ENCODE measurements at places on chromosomes 5 and 9.
A peak's percentile ranks its signal among the peaks of the same experiment; 100 is the strongest.

GRCh38 chr5:157518963-157519362 lies 56.6 kb downstream of the ADAM19 start:
- no peak for DNase-seq

DNA sequence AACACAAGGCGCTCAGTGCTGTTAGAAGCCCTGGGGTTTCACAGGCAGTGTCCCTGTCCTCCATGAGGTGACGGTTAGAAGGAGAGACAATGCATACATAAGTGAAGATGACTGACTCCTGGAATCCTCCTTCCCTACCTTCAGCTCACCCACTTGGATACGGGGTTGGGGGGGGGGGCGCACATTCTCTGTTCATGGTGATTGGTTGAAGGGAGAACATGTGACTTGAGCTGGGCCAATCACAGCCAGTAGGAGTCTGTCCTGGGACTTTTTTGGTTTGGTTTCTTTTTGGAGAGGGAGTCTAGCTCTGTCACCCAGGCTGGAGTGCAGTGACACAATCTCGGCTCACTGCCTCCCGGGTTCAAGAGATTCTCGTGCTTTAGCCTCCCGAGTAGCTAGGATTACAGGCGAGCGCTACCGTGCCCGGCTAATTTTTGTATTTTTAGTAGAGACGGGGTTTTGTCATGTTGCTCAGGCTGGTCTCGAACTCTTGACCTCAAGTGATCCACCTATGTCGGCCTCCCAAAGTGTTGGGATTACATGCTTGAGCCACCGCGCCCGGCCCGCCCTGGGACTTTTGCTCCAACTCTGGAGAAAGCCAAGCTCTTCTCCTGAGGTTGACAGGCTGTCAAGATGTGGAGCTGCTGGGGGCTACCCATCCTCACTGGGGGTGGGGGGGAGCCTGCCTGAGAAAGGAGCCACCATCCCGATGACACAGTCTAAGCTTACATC lies 30.8 kb downstream of the SH3PXD2B start:
- DNase-seq = no peak

- DNase-seq = no peak
These were observed 53.4 kb downstream of the SLC22A5 start for GRCh38 chr5:132422720-132423437.

GRCh38 chr9:129597355-129598088 lies 23.4 kb downstream of the C9orf50 start:
- DNase-seq = no peak

DNA sequence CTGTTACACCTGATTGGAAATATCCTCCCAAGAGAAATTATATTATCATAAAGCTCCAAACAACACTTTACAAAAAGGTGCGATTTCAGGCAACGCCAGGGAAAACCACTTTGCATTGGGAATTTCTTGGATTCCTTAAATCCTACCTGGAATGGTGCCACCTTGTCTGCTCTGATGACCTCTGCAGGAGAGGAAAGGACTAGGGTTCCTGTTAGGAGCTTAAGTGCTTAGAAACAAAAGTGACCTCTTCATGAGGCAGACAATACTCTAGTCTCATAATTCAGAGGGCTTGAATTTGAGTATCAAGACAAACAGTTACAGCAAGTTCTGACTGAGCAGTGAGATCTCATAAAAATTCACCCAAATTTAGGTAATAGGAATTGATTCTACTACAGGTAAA lies 33.9 kb upstream of the GLIS3 start:
- DNase-seq = no peak

DNA sequence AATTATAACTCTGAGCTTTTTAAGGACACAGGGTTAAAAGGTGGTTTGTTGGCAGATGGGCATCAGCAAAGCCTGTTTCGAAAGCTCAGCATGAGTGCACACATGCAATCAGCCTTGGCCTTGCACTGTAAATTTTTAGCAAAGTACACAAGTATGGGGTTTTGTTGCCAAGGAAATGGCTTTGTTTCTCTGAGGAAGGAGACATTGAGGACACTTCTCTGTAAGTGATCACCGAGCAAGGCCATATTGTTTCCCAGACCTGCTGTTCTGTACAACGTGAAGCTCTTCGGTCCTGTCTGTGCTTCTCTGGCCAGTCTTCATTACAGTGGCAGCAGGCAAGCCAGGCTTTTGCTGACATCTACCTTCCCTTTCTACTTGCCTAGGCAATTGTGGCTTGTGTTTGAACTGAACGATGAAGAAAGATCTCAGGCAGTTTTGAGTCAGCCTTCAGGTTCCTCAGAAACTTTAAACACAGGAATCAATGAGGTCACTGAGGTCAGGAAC lies 27.9 kb upstream of the GLRX start:
- no peak for DNase-seq

DNA sequence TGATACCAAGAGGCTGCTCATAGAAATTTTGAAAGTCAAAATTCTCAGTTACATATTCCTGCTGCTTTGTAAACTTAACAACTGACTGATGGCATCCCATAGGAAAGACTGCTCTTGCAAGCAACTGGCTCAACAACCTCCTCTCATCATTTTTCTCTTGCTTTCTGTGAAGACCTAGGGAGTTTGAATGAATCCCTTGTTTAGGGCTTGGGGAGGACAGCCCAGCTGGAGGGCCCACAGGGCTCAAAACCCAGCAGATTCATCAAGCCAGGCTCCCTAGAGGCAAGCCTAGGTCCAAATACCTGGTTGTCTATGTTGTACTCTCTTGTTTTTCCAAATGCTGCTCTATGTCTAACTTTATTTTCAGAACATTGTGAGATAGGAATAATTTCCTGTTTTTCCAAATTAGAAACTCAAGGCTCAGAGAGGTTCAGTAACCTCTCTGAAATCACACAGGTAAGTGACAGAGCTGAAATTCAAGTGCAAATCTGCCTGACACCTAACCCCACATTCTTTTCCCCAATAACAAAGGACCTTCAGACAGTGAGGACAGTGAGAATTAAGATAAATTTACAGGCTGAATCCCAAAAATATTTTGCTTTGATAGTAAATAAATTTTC lies 558.9 kb upstream of the KLF4 start:
- DNase-seq = no peak

DNA sequence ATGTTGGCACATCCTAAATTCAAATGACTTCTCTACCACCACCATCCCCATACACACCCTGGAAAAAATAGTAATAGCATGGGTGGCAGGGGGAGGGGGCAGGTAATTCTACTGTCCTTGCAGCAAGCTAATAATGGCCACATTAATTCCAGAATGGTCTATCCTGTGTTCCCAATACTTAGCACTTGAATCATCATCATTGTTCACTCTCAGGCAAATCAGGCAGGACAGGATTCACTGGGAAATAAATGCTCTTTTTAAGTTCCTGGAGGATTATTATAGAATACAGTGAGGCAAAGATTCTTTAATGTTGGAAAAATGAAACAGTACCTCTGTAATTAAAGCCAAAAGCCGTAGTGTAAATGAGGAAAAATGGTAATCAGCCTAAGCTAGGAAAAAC lies 254.5 kb downstream of the ARRDC3 start:
- DNase-seq = no peak

- no peak for DNase-seq
These were observed 375.7 kb upstream of the PRR16 start for GRCh38 chr5:120088412-120088811.

DNA sequence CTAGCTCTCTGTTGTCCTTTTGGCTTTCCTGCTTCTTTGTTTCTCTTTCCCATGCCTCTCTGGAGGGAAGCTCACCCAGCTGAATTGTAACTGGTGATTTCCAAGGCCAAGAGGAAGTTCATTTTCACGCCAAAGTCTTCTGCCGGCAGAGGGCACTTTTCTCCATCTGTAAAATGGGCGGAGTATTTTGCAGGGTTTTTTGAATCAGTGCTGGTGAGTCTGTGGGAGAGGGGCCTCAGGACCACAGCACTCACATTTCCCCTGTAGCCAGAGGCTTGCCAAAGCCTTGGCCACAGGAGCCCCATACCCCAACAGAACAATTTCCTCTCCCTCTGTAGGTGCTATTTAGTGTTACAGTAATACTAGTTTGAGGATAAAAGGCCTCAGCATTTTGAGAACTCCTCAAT lies 42.3 kb upstream of the MATR3 start:
- DNase-seq = no peak

DNA sequence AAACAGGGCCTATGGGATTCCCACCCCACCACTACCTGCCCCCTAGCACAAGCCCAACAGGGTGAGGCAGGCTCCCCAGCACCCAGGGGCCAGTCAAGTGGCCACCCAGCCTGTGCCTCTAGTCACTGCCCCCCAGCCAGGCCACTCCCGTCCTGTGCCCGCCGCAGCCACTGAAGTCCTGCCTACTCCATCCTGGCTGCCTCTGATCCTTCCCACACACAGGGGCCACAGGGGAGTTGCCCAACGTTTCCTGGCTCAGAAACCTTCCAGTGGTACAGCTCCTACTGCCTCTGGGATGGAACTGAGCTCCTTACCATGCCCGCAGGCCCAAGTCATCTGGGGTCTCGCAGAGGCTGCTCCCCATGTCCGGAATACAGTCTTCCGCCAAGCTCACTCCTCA lies 70.2 kb upstream of the STXBP1 start:
- DNase-seq = no peak

- no peak for DNase-seq
These were observed 275.6 kb upstream of the SLC30A5 start for GRCh38 chr5:68818057-68818695.

DNA sequence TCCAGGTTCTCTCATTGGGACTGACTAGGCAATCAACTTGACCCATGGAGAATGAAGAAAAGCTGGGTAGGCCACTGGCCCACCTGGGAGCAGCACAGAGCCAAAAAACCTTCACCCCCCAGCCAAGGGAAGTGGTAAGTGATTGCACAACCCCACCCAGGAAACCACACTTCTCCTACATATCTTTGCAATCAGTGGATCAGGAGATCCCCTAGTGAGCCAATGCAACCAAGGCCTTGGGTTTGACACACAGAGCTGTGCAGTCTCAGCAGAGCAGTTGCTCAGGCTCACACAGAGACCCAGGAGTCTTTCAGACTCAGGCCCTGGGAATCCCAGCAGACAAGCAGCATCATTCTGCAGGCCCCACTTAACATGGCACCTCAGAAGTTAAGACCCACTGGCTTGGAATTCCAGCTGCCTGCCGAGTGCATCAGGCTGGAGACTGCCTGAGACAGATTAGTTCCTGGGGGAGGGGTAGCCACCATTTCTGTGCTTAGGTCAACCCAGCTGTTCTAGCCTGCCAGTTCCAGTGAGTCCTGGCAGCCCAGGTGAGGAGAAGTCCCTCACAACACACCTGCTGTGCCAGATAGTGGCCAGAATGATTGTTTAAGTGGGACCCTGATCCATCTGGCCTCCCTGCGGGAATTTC lies 136.4 kb downstream of the SAXO1 start:
- no peak for DNase-seq

GRCh38 chr9:113492343-113493202 lies 29.0 kb downstream of the RGS3 start:
- peak; percentile 3 for DNase-seq

DNA sequence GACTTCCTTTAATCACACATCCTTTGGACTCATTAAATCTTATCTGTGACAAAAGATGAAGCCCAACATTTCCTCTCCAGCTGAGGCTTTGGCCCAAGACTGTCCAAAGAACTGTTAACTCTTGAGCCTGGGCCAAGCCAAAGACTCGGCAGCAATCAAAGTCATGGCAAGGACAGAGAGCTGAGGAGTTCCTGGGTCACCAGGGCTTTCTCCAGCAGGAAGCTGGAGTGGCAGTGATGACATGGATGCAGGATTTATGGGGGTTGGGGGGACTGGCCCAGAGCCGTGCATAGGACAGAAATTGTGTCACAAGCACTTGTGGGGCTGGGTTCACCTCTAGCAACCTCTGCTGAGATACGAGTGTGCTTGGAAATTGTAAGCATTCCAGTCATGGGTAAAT lies 440.3 kb downstream of the PLK2 start:
- DNase-seq = no peak

DNA sequence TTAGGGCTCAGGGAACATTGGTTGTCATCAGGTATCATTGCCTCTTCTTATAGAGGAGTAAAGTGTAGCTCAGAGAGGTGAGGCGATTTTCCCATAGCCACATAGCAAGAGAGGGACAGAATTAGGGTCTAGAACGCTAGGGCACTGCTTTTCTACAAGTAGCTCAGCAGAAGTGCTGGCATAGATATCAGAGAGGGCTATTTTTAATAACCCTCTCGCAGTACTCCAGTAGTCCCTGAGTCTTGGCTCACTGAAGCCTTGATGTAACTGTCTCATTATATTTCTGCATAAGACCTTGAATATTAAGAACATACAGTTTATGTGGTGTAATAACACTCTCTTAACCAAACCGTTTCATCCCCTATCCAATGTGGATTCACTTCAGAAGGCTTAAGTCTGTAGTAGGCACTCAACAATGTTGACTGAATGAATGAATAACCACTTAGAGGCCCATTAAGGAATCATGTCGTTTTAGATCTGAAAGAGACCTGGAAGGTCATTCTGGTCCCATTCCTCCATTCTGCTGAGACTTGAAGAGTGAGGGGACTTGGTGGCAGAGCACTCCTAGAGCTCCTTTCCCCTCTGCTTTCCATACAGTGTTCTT lies 4.7 kb upstream of the FRMPD1 start:
- DNase-seq = no peak

DNA sequence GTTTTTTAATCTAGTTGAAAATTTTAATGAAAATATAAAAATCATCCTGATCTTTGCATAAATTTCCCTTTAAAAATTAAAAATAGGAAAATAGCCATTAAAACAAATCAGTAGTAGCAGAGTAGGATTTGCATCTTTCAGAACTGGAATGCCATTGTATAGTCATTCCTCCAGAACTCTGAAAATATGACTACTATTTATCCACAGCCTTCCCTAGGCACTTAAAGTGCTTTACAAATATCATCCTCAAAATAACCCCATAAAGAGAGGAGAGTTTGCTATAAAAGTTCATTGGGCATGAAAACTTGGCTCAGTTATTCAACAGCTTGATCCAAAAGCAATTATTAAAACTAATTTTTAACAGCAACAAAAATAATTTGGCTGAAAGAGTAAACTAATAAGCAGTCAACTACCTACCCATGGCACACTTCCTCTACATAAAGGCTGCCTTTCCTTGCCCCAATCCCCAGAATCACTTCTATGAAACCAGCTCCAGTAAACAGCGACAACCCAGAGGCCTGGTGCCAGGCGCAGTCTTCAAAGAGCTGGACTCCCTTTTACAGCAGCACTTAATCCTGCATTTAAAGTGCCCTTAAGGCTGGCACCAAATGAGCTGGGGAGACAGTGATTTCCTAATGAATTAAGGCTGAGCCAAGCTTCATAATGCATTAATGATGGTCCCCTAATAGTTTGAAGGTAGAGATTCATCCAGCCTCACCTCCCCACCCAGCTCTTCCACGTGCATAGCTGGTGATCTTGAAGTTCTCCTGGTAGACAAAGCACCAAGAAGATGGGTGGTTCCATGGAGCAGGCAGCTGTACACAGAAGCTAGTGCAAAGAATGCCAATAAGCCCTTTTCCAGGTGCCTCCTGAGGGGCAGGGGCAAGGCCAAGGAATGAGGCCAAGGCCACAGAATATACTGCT lies 36.1 kb downstream of the LHFPL2 start:
- DNase-seq = no peak

- no peak for DNase-seq
These were observed 52.1 kb upstream of the EXOC3 start for GRCh38 chr5:390623-391491.

Data from NCI-H1436 treated with DMSO at 0.1 percent for 48 hours (cell line).